ENCODE measurements at places on chromosomes 6 and 20.

GRCh38 chr6:160398674-160399271 lies 50.6 kb downstream of the SLC22A3 start:
- no peak for DNase-seq

GRCh38 chr6:88492824-88493223 lies 326.7 kb upstream of the CNR1 start:
- DNase-seq, result no peak

- DNase-seq, result no peak
Measured at GRCh38 chr6:33432546-33432945, 12.7 kb downstream of the SYNGAP1 start.

DNA sequence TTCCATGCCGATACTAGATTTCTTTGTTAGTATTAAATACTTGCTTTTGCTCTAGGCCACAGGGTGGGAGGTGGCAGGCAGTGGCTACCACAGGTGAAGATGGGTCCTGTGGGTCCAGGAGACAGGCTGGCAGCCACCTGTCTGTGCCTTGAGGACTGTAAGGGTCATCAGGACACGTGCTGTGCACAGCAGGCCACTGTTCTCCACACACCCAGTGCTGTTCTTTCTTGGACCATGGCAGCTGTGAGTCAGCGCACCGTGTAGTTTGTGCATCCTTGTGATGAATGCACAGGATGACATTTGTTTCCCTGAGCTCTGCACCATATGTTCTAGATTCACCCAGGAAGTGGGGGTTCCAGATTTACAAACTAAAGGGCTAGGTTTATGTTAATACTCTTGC lies 317.0 kb downstream of the ZFAND3 start:
- DNase-seq, result no peak

Data from globus pallidus (tissue), 1 donor.